ENCODE measurements at places on chromosomes 11 and 22.

GRCh38 chr11:96865020-96865419 is 475.2 kb downstream of the JRKL start:
- DNase-seq = no peak

DNA sequence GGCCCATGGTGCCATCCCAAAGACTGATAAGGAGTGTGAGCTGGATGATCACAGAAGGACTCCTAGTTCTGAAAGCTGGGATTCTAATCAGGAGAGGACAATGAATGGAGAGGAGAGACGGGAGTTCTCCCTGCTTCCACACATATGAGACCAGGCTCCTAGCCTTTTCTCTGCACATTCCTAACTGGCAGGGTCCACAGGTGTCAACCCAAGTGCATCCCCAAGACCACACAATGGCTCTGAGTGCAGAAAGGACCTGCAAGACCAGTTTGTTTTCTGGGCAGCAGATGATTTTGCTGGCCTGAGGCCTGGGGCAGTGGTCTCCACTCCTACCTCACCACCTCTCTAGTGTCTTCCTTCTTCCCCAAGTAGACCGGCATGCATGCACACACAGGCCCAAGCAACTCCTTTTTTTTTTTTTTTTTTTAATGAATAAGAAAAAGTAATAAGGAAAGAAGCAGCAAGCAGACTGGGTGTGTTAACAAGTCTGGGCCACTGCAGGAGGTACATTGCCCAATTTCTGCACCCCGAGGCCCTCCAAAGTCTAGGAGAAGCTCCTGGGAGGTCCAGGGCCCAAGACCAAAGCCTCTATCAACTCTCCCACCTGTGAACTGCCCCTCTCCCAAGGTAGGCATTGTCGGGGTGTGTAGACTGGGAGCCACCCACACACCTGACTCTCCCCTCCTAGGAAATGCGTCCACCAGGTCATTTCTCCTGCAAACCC is 1.2 kb upstream of the TSKU start:
- no peak for DNase-seq

DNA sequence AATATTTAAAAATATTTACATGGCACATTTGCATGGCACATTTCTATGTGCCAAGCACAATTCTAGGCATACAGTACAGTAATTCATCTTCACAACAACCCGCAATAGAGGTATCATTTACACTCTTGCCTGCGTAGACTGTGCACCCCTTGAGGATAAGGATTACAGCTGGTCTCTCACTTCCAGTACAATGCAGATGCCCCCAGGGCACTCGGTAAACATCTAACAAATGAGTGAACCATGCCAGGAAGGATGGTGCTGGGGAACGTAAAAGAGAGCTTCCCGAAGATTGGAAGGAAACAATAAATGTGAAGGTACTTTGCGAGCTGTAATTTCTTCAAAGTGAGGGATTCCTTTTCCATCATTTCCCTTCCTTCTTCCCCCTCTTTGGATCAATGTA is 1.3 kb downstream of the PRPF19 start:
- no peak for DNase-seq

- no peak for DNase-seq
These were observed 11.3 kb downstream of the IL17RA start for GRCh38 chr22:17096071-17096470.

GRCh38 chr11:24514219-24514594 is 17.4 kb downstream of the LUZP2 start:
- no peak for DNase-seq

- no peak for DNase-seq
These were observed 15.2 kb downstream of the CD82 start for GRCh38 chr11:44580701-44581100.

GRCh38 chr22:47564651-47565434 is 802.4 kb downstream of the TBC1D22A start:
- DNase-seq = no peak

DNA sequence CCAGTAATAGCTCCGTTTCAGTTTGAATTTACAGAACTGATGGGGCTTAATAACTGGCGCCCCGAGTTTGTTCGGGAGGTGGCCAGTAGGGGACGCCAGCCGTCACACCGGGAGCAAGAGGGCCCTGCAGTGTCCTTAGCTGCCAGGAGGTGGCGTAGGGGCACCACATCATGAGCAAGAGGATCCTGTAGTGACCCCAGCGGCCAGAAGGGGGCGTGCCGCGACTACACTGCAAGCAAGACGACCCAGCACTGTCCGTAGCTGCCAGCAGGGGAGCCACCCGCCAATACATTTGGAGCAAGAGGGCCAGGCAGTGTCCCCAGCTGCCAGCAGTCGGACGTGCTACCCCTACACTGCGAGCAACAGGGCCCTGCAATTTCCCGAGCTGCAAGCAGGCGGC is 663.7 kb upstream of the B3GAT1 start:
- DNase-seq = peak; percentile 19

- no peak for DNase-seq
These were observed 14.7 kb downstream of the STX3 start for GRCh38 chr11:59769828-59770227.

DNA sequence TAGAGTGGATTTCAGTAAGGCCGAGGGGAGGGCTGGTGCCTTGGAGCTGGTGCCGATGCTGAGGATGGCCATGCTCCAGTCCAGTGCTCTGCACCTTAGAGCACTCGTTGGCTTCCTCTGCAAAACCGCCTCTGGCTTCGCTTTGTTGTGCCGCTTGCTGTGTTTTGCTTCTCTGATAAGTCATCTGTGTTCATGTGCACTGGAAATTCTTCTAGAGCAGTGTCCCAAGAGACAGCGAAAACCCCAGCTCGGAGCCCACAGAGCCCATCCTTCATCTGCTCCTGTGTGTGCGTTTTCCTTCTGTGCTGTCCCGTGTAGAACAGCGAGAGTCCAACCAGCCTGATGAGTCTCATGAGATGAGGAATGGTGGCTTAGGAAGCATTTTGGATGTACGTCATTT is 12.1 kb downstream of the FAM118A start:
- no peak for DNase-seq

GRCh38 chr11:13965337-13965736 is 2.8 kb downstream of the SPON1 start:
- DNase-seq = no peak

- DNase-seq = no peak
These were observed 973.2 kb upstream of the RAG2 start for GRCh38 chr11:37571246-37571645.

DNA sequence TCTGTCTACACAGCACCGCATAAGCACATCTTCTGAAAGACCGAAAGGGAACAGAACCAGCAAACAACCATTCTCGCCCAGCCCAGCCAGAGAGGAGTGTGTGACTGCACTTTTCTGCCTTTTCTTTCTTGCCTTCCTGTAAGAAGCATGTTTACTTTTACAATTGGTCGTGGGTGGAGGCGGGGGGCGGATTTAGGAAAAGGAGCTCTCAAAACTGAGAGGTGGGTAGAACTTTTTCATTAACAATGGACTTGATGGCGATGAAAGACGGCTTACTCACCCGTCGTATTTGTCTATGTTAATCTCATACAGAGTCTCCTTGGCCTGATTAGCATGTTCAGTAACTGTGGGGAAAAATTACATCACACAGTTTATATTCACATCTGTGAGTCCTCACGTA is 27.2 kb downstream of the CERK start:
- no peak for DNase-seq

GRCh38 chr11:75561426-75562047 is 516 bp upstream of the SERPINH1 start:
- no peak for DNase-seq

DNA sequence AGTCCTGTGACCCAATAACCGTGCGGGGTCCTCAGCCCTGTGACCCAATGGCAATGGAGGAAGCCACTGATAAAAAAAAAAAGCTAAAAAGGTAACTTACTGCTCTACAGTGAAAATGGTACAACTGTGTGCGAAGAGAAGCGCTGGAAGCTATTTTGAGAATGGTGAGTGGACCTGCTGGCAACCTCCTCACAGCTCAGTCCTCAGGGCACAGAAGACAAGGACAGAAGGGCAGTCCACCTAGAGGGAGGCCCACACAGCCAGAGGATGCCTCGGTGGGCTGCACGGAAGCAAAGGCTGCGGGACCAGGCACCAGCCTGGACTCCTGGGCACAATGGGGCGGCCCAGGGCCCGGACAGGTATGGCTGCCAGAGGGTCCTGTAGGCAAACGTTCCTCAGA is 35.6 kb downstream of the BRD1 start:
- no peak for DNase-seq

DNA sequence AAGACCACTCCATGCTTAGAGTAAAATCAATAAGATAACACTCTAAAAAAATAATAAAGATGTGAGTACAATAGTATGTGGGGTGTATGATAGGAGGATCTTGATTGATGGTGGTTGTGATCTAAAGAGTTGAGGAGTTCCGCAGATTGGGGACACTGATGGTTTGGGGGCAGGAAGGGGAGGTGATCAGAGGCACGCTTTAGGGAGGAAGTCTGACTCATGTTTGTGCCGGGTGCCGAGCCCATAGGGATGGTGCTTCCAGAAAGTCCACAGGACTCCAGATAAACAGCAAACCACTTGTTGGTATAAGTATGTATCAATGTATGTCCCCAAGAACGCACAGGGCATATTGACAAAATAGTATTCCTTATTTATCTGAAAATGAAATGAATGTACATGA is 27.5 kb downstream of the LINC01488 start:
- DNase-seq = no peak

GRCh38 chr22:40107244-40107643 is 70.5 kb upstream of the TNRC6B start:
- no peak for DNase-seq

- DNase-seq = no peak
These were observed 26.9 kb upstream of the ANO5 start for GRCh38 chr11:22165759-22166513.

- no peak for DNase-seq
These were observed 1.2 kb upstream of the OLFML1 start for GRCh38 chr11:7484131-7484530.

- no peak for DNase-seq
These were observed 62.6 kb upstream of the PTPRJ start for GRCh38 chr11:47917599-47918369.

DNA sequence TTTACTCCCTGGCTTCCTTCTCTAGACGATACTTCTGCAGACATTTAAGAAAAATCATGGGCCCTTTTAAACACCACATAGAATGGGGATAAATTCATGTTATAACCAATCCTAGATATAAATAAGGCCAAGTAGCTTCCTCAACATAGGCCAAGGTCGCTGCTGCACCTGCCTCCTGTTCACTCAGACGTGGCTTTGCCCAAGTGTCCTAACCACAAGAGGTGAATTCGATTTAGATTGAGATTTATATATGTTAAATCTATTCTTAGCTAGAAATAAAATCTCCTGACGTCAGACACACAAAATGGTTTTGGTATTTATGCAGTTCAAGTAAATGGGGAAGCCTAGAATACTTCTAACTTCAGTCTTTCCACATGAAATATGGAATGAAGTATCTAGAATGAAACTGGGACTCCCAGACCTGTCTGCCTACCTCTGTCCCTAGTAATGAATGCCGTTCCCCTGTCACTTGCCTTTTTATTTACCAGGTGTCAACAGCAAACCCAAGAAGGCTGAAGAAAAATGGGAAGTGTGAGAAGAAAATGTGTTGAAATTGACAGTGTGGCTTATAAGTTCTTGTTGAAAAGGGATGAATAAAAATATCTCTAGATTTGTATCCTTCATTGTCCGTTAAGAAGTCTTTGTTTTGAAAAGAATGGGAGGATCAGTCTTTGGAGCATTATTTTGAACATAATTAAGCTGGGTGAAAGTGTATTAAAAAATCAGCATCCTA is 131.8 kb downstream of the HIPK3 start:
- no peak for DNase-seq

DNA sequence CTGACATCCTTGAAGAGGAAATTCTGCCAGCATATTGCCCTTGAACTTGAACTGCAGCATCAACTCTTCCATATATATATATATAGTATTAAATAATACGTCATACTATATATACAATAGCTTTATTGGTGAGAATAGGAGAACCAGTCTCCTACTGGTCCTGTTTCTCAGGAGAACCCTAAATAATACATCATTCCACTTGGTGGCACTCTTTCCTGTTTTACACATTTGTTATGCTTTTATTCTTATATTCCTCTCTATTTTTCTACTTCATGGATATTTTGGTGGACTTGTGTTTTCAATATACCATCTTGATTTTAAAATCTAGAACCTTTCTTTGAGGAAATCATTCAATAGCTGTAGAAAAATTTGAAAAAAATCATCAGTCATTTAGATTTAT is 193.3 kb downstream of the TRPC6 start:
- no peak for DNase-seq

GRCh38 chr22:19843857-19844376 is 10.8 kb downstream of the GNB1L start:
- DNase-seq = no peak

DNA sequence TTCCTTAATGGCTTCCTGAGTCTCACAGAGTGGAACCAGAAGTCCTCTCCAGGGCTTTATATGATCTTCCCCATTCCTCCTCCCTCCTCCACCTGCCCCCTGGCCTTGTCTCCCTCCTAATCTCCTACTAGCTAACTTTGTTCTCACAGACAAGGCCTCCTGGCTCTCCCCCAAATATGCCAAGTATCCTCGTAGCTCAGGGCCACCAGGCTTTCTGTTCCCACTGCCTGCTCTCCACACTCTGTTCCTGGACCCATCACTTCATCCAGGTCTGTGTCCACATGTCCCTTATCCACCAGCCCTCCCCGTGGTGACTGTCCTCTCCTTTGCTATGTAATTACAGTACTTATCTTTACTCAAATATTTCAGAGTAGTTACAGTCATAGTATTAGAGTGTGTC is 23.2 kb upstream of the LMO1 start:
- DNase-seq = no peak

GRCh38 chr22:24361976-24362646 is 65.3 kb upstream of the ADORA2A start:
- DNase-seq = no peak

DNA sequence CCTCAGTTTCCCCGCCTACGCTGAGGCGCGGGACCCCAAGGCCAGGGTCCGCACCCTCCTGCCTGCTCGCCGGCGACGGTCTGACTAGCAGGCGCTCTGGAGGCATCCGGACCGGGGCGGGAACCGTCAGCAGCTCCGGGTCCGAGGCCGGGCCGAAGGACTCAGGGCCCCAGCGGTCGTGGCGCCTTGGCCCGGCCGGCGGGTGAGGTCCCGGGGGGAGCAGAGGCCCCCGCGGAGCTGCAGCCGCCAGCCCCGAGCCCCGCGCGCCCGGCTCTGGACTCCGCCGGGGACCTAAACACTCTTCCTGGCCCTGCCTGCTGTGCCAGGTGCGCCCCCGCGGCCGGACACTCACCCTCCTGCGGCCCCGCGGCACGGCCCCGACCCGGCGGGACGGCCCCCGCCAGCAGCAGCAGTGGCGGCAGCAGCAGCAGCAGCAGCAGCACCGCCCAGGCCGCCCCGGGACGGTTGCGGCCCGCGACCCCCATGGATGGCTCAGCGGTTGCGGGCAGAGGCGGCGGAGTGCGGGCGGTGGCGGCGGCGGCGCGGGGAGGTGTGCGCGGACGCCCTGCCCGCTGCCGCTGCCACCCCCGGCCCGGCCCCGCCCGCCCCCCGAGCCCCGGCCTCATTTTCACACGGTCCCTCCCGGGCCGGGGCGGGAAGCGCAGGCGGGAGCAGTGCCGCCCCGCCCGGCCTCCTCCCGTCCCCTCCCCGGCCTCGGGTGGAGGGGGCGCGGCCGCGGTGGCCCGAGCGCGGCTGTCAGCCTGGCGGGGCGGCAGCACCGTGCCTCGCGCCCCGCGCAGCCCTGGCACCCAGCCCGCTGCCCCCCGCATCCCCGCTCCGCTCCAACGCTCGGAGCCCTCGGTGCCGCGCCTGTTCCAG is at the start of gene SCUBE2:
Gene SCUBE2, minus strand, starts transcription at position 556 of the 879 bp plus-strand sequence. Its CDS starts 71 bp downstream, at position 485.
- DNase-seq = no peak

Data from activated CD8-positive, alpha-beta memory T cell treated with anti-CD3 and anti-CD28 coated beads for 1 hour (primary cell).